ENCODE measurements at places on chromosomes 2 and 18.
A peak's percentile ranks its signal among the peaks of the same experiment; 100 is the strongest.

DNA sequence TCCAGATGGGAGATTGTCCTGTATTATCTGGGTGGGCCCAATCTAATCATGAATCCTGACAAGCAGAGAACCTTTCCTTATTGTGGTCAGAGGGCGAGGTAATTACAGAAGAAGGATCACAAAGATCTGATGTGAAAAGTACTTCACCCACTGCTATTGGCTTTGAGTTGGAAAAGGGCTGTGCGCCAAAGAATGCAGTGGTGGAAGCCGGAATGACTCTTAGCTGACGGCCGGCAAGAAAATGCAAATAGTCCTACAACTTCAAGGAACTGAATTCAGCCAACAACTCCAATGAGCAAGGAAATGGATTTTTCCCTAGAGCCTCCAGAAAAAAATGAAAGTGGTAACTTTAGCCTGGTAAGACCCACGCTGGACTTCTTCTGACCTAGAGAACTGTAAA is 67.3 kb downstream of the CTNNA2 start:
- DNase-seq = no peak

GRCh38 chr18:59900222-59901128 is 679 bp downstream of the PMAIP1 start:
- DNase-seq = peak; percentile 27

DNA sequence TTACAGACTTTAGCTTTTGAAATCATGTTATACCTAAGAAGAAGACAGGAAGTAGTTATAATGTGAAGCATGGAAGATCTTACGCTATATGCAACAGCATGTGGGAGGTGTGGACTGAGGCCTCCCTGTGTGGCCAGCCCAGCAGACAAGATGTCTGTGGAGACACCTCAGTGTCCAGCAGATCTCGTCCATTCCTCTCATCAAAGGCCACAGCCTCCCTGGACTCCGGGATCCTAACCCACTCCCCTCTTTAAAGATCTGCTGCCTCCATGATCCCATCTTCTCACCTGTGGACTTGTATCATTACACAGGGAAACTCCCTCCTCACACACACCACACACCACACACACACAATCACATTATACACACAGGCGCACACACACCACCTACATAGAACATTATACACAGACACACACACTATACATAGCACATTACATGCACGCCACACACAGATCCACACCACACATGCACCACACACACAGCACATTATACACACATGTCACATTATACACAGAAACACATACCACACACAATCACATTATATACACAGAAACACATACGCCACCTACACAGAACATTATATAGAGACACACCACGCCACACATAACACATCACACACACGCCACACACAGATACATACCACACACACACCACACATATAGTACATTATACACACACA is 89.5 kb downstream of the PXDN start:
- no peak for DNase-seq

DNA sequence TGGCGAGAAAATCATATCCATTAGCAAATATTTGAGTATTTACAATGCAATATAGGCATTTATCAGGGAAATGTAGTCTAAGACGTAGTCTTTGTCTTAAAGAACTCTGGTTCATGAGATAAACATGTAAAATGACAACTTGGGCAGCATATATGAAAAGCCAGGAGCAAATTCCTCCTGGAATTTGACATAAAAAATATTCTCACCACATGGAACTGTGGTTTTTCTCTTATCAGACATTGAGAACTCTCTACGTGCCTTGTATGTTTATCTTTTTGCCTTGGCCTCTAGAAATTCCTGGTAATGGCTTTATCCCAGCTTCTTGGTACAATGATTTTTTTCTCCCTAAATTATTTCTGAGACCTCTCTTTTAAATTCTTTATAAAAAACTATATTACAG is 2.8 kb downstream of the MAPK4 start:
- no peak for DNase-seq

- no peak for DNase-seq
These were observed 173.0 kb downstream of the SMAD7 start for GRCh38 chr18:48777744-48778116.

DNA sequence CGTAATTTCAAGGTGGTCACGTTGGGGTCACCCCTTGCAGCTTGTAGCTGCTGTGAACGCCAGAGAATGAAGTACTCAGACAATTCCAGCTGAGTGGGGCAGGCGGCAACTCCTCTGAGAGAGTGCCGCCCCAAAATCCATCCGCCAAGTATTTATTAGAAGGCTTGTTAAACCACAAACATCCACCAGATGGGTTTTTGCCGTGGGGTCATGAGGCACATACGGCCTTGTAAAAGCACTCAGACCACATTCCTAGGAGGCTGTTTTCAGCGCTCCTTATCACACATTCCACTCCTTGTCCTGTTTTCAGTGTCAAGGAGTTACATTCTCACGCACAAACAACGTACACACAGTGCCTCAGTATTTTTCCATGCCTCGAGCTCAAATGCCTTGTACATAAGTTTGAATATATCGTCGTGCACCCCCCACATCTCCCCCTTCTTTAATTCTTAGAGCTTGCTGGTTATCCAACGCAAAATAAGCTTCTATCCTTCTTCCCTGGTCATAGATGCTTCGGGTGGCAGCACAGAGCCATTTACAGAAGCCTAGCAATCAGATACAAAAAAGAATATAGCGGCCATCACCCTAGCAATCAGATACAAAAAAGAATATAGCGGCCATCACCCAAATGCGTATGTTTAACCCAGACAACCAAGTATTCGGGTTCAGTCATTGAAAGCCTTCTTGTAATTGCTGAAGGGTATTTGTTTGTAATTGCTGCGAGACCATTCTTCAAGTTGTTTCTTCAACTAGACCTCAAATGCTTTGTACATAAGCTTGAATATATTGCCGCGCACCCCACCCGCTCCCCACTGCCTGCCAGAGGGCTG is 7.3 kb downstream of the ALPP start:
- no peak for DNase-seq

- no peak for DNase-seq
These were observed 2.6 kb downstream of the GRHL1 start for GRCh38 chr2:9954136-9954535.

- no peak for DNase-seq
These were observed 9.0 kb upstream of the CDK15 start for GRCh38 chr2:201797175-201797840.

GRCh38 chr18:52582516-52582915 is 242.5 kb downstream of the DCC start:
- no peak for DNase-seq

- no peak for DNase-seq
These were observed 78.3 kb upstream of the FZD5 start for GRCh38 chr2:207847807-207848544.

- no peak for DNase-seq
These were observed 203.0 kb upstream of the EPHA4 start for GRCh38 chr2:221775096-221775495.

- DNase-seq = no peak
These were observed 146.1 kb upstream of the SESTD1 start for GRCh38 chr2:179410552-179411356.

DNA sequence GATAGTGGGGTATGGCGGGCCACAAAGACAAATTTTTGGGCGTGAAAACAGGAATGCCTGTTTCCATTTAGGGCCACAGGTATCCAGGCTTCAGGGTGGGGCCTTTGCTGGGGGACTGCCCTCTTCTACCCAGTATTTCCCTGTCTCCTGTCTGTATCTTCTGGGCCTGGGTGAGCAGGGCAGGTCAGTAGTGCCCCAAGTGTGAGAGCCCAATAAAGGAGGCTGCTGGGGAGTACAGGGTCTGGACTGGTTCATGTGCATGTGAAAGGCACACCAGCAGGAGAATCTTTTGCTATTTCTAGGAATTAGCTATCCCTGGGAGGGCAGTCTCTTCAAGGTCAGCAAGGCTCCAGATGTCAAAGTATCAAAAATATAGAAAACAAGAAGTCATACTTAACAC is 71.5 kb downstream of the MEX3C start:
- DNase-seq = no peak

GRCh38 chr18:23058746-23059415 is 76.4 kb upstream of the CABLES1 start:
- DNase-seq = no peak

DNA sequence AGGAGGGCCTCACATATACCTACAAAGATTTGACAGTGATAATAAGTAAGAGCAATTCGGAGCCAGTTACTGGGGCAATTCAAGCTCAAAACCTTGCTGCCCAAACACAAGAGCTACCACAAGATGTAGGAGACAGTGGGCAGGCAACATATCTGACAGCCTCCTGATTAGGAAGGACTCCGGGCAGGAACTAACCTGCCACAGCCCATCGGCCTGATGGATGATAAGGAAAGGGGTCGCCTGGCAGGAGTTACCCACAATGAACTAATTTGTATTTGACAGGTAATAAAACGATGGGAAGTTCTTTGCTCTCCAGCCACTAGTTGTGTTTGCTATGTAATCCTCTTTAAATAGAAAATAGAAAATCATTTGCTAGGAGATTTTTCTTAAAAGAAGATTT is 100.2 kb downstream of the ARHGAP15 start:
- DNase-seq = no peak

DNA sequence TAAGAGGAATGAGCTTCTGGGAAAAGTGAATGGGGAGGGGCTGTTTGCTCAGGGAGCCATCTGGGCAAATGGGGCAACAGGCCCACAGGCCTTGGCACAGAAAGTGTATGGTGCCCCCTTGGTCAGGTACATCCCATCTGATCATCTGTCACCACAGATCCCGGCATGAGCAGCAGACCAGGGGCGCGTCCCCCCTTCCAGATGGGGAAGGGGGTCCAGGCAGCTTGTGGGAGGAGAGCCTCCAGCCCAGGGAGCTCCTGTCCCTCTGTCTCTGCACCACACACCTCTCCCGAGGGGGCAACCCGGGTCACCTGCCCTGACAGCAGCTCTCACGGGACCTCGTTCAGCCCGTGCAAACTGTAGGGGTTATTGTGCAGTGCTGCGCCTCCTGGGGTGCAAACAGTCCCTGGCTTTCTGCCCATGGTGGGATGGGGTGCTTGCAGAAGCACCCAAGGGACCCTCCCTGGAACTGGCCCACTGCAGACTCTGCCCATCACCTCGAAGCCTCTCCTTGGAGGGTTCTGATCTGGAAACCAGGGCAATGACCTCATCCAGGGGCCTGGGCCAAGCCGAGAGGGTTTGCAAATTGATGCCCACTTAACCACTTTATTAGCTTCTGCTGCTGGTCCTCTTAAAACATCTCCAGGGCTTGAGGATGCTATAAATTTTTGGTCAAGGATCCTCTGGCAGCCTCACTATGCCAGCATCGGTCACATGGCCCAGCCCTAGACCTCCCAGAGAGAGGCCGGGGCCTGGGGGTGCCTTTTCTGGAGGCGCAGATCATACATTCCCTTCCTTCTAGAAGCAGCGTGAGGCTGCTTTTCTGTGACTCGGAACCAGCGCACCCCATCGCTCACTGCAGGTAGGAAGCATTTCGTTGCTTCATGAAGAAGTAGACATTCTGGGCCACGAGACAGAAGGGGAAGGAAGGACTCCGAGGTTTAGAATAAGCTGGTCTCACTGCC is 7.6 kb upstream of the BOK start:
- DNase-seq = no peak

- no peak for DNase-seq
These were observed 157.7 kb downstream of the COL4A4 start for GRCh38 chr2:227006189-227006897.
